ENCODE measurements at places on chromosomes 5 and 9. TPM values are rescaled to one million over a fixed set of nuclear protein-coding genes. Genes with fewer than 3 reads are reported as not detected.
A peak's percentile ranks its signal among the peaks of the same experiment; 100 is the strongest.

GRCh38 chr5:167250996-167251395, 1040.4 kb upstream of the WWC1 start:
- no peak for DNase-seq

DNA sequence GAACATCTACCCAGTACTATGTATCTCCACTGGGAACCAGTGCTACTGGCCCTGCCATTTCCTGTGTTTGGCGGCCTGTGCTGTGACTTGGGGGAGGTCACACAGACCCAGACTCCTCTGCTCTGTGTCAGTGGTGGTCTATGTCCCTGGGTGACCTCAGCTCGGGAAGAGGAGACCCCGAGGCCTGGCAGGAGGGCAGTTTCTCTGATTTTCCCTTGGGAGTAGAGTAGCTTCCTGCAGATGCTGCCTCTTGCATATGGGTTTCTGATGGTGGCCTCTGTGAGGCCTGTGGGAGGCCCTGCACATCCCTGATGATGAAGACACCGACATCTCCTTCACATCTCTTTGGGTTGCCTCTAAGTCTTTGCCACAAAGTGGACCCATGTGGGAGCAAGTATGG, 13.0 kb upstream of the SMIM32 start:
- DNase-seq, result no peak

Gene SNX24
- total RNA-seq, result 19.5 TPM

DNA sequence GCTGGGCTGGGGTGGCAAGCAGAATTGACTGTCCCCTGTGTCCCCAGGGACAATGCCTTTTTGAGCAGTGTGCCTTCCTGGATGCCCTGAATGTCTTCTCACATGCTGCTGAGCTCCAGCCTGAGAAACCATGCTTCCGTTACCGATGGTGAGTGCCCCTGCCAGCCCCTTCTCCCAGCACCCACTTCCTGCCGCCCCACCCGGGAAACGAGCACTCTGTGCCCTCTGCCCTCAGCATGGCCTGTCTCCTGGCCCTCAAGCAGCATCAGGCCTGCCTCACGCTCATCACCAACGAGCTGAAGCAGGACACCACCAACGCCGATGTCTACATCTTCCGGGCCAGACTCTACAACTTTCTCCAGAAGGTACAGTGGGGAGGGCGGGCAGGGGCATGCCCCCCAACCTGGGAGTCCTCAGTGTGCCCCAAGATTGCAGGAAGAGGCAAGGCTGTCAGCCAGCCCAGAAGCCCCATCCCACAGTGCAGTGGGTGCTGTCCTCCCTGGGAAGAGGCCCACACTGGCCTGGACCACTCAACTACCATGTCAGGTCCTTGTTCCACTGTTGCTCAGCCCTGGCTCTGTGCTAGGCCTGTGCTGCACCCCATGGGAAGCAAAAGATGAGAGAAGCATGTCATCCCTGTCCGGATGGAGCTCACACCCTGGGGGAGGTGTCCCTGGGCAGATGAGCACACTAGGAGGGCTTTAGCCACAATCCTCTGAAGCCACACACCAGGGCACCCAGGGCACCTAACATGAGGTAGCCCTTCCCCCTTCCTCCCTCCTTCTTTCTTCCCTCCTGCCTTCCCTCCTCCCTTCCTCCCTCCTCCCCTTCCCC, 4.4 kb downstream of the TTC16 start:
- no peak for DNase-seq

GRCh38 chr9:16561121-16561520, 309.3 kb downstream of the BNC2 start:
- no peak for DNase-seq

GRCh38 chr9:8826281-8826680, 1026.7 kb upstream of the DMAC1 start:
- DNase-seq, result no peak

GRCh38 chr9:75186767-75187380, 98.6 kb downstream of the OSTF1 start:
- no peak for DNase-seq

GRCh38 chr9:137454597-137455358, 4.4 kb downstream of the NSMF start:
- DNase-seq, result no peak

Gene PCSK1
- 0.34 TPM for total RNA-seq

GRCh38 chr9:99967457-99967856, 61.0 kb downstream of the STX17 start:
- DNase-seq, result no peak

- no peak for DNase-seq
Measured at GRCh38 chr5:107853031-107853430, 182.3 kb upstream of the EFNA5 start.

DNA sequence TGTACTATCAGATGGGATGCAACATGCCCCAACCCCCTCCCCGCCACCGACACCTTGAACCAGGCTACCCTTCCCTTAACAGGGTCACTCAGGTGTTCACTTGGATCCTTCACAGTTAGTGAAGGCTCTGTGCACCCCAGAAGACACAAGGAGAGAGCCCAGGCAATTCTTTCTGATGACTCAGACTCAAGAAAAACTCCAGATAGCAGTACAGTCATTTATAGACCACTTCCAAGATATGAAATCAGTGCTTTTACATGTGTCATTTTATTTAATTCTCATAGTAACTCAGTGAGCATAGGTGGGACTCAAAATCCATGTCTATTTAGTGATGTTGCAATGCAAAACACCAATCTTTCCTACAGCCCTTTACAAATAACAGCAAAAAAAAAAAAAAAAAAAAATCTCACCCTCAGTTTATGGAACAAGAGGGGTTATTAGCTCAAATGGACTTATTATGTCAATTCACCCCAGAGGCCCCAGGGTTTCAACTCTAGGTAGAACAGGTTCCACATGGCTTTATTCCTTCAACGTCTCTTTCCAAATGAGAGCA, 71.9 kb downstream of the FOXD1 start:
- DNase-seq, result no peak

DNA sequence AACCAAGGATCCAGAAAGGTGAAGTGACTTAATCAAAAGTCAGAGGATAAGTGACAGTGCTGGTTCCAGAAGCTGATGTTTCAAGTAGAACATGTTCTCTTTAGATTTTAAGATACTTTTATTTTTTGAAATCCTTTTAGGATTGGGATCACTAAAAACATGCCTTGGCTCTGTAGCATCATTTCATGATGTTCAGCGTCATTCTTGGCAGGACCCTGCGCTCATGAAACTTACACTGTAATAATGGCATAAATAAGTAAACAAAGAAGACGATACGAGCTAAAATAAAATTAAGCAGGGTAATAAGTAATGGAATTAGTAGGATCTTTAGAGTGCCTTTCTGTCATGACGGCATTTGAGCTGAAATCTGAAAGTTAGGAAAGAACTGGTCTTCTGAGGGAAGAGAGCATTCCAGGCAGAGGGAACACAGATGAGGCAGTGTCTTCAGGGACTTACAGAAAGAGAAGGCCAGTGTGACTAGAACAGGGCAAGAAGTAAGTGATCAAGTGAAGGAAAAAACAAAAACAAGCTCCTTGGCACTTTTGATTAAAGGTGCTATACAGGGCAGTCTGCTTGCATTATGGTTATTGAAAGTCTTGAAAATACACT, 19.9 kb downstream of the CTNNA1 start:
- no peak for DNase-seq

DNA sequence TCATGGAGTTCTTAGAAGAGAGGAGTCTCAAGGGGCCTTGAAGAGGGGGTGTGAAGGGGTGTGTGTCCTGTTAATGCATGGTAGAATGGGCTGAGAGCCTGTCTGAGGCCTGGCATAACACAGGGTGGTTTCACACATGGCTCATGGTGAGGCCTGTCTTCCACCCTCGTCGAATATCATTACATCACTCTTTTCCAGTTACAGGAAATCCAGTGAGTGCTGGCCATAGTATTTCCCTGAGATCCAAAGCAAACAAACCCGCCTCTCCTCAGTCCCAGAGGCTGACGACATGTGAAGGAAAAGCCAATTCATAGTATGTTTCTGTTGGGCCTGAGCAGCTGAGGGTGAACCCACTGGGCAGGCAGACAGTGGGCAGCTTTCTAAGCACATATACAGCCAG, 159.4 kb upstream of the NR3C1 start:
- no peak for DNase-seq

DNA sequence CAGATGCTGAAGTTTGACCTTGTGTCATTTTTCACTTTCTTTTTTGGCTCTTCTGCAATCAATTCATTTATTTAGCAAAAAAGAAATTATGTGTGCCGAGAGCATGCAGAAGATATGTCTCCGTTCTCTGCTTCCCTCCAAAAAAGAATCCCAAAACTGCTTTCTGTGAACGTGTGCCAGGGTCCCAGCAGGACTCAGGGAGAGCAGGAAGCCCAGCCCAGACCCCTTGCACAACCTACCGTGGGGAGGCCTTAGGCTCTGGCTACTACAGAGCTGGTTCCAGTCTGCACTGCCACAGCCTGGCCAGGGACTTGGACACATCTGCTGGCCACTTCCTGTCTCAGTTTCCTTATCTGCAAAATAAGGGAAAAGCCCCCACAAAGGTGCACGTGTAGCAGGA, 2.4 kb downstream of the FGFR4 start:
- DNase-seq, result no peak

Gene C5
- 8.1 TPM for total RNA-seq

Gene ADRB2
- total RNA-seq, result 5.7 TPM

GRCh38 chr9:104110509-104110908, 16.4 kb downstream of the SMC2 start:
- DNase-seq, result no peak

Gene EQTN
- total RNA-seq, result 0.44 TPM

DNA sequence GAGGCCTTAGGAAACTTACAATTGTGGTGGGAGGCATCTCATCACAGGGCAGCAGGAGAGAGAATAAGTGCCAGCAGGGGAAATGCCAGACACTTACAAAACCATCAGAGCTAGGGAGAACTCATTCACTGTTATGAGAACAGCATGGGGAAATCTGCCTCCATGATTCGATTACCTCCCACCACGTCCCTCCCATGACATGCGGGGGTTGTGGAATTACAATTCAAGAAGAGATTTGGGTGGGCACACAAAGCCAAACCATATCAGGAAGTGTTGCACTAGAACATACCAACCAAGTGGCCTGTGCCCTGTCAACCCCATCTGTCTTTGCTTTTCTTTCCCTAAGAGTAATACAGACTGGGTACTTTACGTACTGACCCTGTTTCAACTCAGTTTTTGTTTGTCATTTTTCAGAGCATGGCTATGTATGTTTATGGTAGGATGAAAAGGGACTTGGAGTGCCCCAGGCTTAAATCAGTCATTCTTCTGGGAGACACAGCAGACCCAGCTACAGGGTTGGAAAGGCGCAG, 58.3 kb upstream of the TGFBR1 start:
- no peak for DNase-seq

DNA sequence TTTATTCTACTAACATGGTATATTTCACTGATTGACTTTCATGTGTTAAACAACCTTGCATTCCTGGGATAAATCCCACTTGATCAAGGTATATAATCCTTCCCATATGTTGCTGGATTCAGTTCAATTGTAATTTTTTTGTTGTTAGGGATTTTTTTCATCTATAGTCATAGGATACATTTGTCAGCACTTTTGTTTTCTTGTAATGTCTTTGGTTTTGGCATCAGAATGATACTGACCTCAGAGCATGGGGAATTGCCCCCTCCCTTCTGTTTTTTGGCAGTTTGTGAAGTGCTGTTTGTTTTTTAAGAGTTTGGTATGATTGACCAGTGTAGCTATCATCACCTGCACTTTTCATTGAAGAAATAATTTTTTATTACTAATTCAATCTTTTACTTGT, 176.8 kb upstream of the RASEF start:
- no peak for DNase-seq

GRCh38 chr5:54360089-54360488, 49.7 kb upstream of the ARL15 start:
- DNase-seq, result no peak

Gene OR1J2
- 0.42 TPM for total RNA-seq

DNA sequence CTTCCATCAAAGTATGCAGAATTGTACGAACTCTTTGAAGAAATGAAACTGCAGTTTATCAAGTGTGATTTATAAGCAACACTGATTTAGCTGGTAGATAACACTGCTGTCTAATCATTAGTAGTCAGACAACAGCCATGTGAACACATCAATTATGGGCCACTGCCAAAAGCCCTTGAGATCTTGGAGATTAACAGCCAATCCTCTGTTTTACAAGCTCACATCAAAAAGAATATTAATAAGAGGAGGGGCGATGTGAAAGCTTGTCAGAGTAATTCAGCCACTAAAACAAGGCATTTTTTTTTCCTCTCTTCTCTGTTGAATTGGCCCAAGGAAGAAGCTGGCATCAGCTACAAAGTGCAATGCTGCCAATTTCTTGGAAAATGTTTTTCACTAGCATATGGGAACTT, 28.1 kb downstream of the ZNF608 start:
- DNase-seq, result no peak

- no peak for DNase-seq
Measured at GRCh38 chr5:150587856-150588595, 52.4 kb upstream of the SYNPO start.

GRCh38 chr9:113139225-113139829, 11.5 kb upstream of the SLC31A2 start:
- no peak for DNase-seq

DNA sequence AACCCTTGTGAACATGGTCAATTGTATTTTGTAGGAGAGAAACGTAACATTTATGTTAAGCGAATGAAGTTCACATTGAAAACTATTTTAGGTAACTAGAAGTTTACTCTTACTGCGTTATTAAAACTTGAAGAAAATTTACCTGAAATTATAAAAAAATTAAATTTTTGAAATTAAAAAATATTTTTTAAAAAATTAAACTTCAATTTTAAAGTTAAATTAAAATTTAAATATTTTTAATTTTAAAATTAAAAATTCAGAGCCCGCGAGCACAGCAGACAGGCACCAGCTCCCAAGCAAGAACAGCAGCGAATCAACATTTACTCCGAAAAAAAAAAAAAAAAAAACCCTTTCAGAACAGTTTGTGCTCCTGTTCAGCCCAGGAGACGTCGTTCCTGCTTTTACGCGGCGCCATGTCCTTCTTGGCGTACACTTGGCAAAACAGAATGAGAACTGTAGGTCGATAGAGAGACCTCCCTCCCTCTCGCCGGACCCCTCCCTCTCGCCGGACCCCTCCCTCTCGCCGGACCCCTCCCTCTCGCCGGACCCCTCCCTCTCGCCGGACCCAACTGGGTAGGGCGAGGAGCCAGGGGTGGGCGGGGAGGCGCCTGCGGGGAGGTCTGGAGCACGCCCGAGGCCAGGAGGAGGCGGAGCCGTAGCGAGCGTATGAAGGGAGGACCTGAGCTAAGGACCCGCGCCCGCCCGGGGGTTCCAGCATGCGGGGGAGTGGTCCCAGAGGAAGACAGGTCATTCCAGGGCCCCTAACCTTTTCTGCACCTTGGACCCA, 235.8 kb downstream of the ROR2 start:
- DNase-seq, result peak; percentile 85

DNA sequence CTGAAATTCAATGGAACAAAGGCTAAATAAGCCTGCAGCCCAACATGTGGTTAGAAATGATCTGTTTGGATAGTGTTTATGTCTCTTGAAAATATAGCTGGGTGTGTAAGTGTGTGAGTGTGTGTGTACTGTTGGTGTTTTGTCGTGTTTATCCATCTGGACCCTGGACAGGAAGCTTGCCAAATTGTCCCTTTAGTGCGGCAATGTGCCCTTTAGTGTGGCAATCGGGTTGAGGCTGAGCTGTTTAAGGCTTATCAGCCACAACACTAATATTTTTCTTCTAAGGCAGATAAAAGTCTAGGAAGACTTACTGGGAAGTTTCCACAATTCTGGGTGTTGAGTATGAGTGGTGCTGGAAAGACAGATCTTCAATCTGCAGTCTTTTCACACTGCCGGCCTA, 180.2 kb downstream of the YTHDC2 start:
- DNase-seq, result no peak
